ENCODE measurements at places on chromosomes 2 and 18.

- DNase-seq, result no peak
These were observed 3.0 kb downstream of the LYG1 start for GRCh38 chr2:99297994-99298393.

GRCh38 chr2:23745726-23746105, 181.2 kb downstream of the ATAD2B start:
- DNase-seq, result no peak

DNA sequence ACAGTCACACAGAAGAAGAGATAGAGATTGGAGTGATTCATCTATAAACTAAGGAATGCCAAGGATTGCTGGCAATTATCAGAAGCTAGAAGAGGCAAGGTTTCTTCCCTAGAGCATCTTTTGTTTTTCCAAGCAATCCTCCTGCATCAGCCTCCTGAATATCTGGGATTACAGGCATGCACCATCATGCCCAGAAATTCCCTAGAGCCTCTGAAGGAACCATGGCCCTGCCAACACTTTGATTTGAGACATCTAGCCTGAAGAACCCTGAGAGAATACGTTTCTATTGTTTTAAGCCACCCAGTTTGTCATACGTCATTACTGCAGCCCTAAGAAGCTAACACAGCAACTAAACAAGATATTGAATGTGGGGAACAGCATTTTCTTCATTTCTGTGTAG, 525.0 kb downstream of the ERBB4 start:
- DNase-seq, result no peak

DNA sequence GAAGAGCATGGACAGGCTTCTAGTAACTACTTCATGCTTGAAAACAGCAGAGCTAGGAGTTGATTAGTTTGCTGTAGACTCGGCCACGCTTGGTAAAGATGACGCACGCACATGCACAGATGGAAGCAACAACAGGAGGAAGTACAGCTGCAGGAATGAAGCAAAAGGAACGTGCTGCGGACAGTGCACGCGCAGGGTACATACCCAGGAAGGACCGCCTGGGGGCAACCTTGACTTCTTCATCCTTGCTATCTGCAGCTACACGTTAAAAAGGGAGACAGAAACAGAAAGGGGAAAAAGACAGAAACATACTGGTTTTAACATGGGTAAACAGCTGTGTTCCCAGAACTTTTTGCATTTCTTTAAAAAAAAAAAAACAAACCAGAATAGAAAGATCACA, 17.7 kb downstream of the SLC66A2 start:
- no peak for DNase-seq

DNA sequence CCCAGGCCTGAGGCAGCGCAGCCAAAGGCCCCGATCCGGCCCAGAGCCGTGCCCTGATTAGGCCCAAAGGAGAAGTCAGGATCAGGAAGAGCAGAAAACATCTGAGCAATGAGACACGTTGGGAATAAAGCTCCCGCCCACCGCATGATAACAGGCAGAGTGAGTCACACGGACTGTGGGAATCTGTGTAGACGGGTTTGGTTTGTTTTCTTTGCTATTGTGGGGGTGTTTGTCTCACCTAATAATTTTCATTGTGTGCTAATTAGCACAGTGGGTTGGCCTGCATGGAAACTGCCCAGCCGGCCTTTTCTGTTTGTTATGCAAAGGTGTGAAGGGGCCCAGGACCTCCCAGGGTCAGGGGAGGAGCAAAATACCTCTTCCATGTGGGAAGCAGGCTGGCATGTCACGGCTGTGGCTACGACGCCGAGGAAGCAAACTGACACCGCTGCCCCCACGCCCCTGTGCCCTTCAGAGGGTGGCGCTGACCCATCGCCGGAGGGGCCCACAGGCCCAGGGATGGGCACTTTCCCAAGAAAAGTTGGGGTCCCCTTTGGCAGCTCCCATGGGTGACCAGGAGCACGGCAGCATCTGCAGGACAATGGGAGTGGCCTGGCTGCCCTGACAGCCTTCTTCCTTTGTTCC, 68.4 kb upstream of the CTDP1 start:
- DNase-seq, result no peak

- DNase-seq, result no peak
These were observed 6.1 kb upstream of the FAM171B start for GRCh38 chr2:186687807-186688211.

- no peak for DNase-seq
These were observed 10.3 kb downstream of the ARL5A start for GRCh38 chr2:151817929-151818328.

DNA sequence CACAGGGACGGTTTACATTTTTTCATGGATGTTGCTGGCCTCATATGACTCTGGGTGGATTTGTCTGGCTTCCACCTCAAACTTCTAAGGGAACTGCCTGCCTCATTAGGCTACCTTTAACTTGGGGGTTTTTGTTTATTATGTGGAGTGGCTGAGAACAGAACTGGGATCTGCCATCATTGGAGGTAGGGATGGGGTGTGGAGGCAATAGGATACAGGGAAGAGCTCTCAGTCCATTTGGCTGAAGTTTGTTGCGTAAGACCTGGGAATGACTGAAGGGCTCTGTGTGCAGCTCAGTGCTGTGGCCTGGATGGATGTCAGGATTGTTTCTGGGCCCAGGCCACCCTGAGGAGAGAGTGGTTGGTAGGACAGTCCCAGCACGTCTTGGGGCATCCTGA, 31.2 kb downstream of the ASB1 start:
- no peak for DNase-seq

GRCh38 chr2:157696036-157696435, 67.4 kb upstream of the ACVR1C start:
- DNase-seq, result no peak

DNA sequence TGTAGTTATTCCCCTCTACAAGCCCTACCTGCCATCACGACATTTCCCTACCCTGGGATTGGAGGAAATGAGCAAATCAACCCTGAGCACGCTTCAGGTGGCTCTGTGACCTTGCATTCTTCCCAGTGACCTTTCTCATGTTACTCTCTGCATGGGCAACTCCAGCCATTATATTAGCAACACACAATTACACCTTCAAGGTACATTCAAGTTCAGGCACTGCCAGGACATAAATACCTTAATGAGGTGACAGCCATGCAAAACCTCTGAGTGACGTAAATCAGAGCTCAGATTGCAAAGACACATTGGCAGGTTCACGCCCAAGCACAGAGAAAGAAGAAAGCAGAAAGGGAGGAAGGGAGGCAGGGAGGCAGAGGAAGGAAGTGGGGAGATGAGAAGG, 68.7 kb upstream of the ALK start:
- no peak for DNase-seq

DNA sequence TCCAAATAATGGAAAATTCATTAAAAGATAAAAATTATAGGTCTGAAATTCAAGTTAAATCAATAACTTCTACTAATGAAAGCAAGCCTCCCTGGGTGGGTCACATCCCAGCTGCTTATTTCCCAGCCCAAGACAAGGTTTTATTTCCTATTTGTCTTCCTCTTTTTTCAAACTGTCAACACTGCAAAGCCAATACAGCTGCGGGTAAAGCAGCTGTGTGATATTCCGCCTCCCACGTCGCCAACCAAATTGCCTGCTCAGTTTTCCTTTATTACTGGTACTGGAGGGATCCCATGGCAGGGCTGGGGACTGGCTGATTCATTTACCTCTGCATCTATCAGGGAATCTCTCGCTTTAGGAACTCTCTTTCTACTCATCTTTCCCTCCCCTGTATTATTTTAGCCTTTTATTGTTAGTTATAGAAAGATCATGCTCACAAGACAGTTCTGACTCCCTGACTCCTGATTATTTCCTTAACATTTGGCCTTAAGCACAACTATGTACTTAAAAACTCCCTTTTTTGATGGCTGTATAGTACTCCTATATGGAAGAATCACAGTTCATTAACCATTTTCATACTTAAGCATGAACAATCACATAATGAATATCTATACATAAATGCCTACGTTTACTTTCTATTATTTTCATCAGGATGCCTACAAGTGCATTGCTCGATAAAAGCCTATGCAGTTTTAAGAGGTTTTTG, 253.1 kb downstream of the CDCA7 start:
- no peak for DNase-seq

Measured in activated naive CD4-positive, alpha-beta T cell (primary cell).